IPS-NIHi11 (cell line): ENCODE measurements at places on chromosomes 13 and 19.
A peak's percentile ranks its signal among the peaks of the same experiment; 100 is the strongest.

DNA sequence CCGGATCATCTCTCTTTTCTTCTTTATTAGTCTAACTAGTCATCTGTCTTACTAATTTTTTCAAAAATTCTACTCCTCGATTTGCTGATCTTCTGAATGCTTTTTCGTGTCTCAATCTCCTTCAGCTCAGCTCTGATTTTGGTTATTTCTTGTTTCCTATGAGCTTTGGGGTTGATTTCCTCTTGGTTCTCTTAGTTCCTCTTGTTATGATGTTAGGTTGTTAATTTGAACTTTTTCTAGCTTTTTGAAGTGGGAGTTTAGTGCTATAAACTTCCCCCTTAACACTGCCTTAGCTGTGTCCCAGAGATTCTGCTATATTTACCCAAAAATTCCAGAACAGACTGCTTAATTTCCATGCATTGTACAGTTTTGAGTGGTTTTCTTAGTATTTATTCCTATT, 3.4 kb downstream of the FCAR start:
- DNase-seq, result no peak

DNA sequence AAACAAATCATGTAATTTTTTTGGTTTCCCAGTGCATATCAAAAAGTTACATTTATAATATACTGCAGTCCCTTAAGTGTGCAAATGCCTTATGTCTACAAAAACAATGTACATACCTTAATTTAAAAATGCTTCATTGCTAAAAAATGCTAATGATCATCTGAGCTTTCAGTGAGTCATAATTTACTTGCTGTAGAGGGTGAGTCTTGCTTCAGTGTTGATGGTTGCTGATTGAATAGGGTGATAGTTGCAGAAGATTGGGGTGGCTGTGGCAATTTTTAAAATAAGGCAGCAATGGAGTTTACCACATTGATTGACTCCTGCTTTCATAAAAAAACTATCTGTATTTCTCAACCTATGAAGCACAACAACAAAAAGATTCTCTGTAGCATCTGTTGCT, 613.9 kb downstream of the TBC1D4 start:
- DNase-seq, result no peak

- DNase-seq, result no peak
Measured at GRCh38 chr13:79112016-79112415, 294.0 kb downstream of the RBM26 start.

GRCh38 chr13:39881383-39881782, 225.9 kb downstream of the COG6 start:
- DNase-seq, result no peak

DNA sequence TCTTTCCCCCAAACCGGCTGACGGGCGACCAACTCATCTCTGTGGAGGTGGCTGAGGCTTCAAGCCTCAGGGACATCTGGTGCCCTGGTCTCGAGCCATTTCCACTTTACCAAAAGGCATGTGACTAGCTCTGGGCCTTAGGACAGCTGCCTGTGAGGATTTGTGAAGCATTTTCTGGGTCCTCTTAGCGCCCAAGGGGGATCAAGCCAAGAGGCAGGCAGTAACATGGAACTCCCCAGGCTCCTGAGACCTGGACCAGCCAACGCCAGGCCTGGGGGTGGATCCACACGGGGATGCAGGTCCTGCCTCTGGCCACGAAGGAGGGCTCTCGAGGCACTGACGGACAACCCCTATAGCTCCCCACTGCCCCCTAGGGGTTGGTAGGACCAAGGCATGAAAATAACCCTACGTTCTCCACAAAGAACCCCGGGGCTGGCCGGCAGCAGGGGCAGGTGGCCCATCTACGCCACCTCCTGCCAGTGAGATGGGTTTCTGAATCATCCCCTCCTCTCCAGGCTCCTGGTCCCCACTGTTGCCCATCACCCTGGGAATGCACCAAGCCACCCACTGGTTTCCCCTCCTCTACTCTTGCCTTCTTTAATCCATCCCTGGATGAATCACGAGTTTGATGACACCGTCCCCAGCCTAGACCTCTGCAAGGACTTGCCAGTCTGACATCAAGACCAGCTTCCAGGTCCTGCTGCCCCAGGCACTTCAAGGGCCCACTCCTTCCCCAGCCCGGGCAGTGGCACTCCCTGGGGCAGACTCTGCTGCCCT, 7.0 kb upstream of the MYDGF start:
- peak; percentile 74 for DNase-seq

- DNase-seq, result no peak
Measured at GRCh38 chr13:62653371-62653770, 1237.7 kb upstream of the PCDH20 start.

DNA sequence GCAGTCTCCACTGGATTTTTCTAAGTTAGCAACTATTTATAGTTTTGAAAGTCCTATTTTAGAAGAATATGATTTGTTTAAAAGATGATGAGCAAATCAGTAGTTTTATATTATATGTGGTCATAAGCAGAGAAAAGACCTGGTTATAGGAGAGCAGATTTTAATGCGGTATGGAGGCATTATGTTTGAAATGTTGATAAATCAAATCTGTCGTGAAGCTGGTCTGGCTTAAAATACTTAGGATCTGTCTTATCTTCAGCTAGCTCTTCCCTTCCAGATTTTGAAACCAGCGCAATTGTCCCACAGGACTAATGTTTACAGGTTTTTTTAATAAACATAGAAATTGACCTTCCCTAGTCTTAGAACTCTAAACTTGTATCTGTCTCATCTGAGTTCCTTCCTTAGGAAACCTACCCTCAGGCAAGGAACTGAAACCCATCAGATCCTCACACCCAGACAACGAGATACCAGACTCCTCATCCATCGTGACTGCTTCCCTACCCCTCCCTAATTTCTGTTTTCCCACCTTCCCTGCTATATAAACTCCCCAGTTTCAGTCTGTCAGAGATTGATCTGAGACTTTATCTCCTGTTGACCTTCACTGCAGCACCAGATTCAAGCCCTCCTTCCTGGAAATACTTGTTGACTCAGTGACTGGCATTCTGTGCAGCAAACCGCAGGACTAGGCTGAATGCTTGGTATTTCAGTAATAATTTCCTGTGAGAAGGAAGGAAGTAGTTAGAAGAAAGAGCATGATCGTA, 37.8 kb upstream of the CXCL17 start:
- DNase-seq, result no peak

- no peak for DNase-seq
Measured at GRCh38 chr13:68190818-68191217, 960.7 kb upstream of the PCDH9 start.

DNA sequence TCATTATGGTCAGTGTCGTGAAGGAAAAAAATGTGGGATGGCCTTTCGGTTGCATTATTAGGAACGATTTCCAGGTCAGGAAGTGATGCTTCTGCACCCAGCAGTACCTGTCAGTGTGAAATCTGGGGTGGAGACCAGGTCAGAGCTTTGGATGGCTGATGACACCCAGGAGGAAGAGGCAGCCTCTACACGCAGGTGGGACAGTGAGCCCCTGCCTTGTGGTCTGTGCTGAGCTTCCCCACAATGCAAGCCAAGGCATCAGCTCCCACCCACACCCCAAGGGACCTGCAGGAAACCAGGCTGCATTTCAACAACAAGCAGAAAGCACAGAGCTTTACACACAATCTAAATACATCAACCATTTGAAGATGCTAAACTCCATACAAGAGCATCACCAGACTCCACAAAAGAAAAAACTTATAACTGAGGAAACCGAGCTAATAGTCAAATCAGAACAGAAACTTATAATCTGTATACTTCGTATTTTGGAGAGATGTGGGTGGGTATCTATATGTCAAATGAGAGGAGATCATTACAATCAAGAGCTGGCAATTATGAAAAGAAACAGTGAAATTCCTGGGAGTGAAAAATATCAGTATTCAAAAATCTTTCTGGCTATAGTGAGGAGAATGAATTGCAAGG, 130.1 kb downstream of the ZDHHC20 start:
- DNase-seq, result no peak

GRCh38 chr19:55704494-55705245, 29.6 kb downstream of the EPN1 start:
- no peak for DNase-seq

DNA sequence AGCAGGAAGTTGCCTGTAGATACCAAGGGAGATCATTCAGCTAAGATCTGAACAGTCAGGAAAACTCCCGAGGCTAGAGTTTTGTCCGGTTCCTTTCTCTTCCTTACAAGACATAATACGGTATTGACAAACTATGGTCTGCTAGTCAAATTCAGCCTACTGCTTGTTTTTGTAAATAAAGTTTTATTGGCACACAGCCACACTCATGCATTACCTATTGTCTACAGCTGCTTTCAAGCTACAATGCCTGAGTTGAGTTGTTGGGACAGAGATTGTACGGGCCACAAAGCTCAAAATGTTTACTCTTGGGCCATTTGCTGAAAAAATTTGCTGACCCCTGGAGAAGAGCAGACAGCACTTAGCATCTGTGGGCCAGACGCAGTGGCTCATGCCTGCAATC, 2.5 kb downstream of the SLC1A6 start:
- no peak for DNase-seq

- DNase-seq, result no peak
Measured at GRCh38 chr19:1634242-1634937, 18.0 kb downstream of the TCF3 start.

GRCh38 chr13:110127986-110128511, 178.9 kb downstream of the COL4A1 start:
- no peak for DNase-seq

DNA sequence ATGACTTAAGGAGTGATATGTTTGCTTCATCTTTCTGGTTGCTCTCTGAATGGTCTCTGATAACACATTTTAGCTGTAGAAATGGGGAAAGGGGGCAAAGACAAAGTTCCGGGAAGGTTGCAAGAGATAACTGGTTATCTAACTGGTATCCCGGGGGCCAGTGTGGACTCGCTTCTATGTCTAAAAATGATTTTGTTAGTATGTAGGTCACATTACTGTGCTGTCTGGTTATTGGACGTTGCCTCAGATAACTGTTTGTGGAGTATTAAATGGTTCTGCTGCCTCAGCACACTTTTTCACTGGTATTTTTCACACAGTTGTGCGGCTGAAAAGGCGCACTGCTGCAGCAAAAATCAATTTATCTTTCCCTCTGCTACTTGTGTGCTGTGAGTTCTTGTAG, 63.0 kb upstream of the ZNF536 start:
- DNase-seq, result no peak

DNA sequence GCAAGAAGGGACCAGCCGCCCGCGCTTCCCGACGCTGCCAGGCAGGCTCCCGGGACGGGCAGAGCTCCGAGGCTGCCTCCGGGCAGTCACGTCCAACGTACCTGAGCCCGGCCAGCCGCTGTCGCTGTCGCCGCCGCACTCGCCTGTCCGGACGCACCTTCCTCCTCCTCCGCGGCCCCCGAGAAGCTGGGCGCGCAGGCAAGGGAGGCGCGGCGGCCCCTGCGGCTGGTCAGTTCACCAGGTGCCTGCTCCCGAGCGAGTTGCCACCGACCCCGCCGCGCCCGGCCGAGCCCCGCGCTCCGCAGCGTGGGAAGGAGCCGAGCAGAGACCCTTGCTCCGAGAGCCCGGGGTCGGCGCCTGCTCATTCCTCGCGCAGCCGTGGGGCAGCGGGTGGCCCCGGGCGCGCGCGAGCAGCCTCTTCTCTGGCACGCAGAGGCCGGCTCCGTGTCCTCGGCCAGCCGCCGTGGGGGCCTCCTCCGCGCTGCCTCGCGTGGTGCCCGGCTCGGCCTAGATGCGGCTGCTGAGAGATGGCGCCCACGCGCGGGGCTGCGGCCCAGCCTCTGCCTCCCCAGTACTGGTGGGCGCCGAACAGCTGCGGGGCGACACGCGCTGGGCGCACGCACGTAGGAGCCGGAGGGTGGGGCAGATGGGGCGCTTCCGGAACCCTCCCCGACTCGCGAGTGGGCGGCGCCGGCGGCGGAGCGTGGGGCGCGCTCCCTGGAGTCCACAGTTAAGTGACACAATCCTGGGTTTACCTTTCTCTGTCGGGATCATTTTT, 419.4 kb downstream of the UQCRFS1 start:
- DNase-seq, result peak; percentile 59

- DNase-seq, result no peak
Measured at GRCh38 chr19:35462476-35462953, 14.5 kb downstream of the FFAR2 start.

DNA sequence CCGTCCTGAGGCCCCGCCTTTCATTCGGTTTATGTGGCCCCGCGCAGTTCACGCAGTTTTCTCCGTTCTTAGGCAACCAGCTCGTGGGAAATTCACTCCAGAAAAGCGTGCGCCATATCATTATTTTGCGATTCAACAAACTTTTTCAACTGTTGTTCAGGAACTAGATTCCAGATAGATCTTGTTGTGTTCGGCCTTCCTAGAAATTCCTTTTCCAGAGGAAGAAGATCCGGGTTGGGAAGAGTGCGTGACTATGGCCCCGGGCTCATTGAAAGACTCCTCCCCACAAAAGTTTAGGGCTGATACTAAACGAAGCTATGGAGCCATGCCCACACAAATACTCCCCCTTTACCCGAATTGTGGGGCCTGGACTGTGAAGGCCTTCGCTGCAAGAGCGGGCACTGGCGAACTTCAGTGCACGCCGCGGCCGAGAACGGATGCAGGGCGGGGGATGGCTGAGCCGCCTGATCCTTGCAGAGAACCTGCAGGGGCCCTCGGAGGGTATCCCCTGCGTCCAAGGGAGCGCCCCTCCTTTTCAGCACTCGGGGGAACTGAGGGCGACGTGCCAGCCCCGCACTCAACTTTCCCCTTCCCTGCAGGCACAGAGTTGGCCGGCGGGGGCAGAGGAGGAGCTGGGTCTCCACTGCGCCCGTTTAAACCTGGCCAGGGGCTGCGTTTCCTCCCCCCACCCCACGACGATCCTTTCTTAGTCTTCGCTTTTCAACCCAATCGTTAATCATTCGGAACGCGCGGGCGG, 904 bp upstream of the SOX1 start:
- DNase-seq, result no peak

DNA sequence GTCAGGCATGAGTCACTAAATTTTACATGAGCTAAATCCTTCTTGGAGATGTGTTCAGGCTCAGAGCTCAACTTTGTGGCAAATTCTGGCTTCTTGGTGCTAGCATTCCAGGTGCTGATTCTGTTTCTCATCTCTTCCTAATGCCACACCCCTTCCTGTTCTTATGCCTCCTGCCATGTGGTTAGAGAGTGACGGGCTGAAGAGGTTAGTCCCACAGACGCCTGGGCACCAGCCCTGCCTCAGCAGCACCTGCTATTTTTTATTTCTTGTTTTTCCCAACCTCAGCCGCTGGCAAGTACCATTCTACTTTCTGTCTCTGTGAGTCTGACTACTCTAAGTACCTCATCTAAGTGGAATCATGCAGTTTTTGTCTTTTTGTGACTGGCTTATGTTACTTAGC, 329.5 kb downstream of the KCNRG start:
- no peak for DNase-seq

DNA sequence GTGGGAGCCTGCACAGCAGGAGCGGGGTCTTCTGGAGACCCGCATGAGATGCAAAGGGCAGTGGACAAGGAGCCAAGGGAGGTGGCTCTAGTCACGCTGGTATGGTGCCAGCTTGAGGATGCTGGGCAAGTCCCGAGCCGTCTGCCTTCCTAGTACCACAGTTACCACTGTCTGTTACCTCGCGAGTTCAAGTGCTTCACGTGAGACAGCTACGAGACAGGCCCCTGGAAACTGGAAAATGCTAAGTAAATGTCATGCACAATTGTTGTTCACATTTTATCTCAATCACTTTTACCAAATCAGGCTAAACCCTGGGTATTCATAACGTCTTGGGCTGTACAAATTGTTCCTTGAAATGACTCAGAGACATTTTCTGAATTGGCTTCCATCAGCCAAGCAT, 155.7 kb downstream of the TNFRSF19 start:
- DNase-seq, result no peak
